ENCODE measurements at places on chromosomes 5 and 9. TPM values are rescaled to one million over a fixed set of nuclear protein-coding genes. Genes with fewer than 3 reads are reported as not detected.

Gene SAPCD2
- 32.9 TPM for total RNA-seq

Gene FAM221B
- total RNA-seq, result not detected

Gene PCA3
- total RNA-seq, result not detected

Gene FBXW2
- total RNA-seq, result 90.8 TPM

Gene C9orf43
- 0.45 TPM for total RNA-seq

Gene CAMK4
- total RNA-seq, result 106 TPM

Gene ST8SIA4
- total RNA-seq, result 73.8 TPM

Gene CCL19
- not detected for total RNA-seq

Data from T-helper 2 cell treated with Interferon-gamma antibody and Interleukin-4, amounts not matched to agents 100 ng/mL and 5 ng/mL, for 36 hours (primary cell).